Brain pericyte (primary cell): ENCODE measurements at places on chromosomes 6 and 20.
A peak's percentile ranks its signal among the peaks of the same experiment; 100 is the strongest.

- DNase-seq: no peak
Measured at GRCh38 chr20:50328222-50328979, 137.8 kb downstream of the CEBPB start.

DNA sequence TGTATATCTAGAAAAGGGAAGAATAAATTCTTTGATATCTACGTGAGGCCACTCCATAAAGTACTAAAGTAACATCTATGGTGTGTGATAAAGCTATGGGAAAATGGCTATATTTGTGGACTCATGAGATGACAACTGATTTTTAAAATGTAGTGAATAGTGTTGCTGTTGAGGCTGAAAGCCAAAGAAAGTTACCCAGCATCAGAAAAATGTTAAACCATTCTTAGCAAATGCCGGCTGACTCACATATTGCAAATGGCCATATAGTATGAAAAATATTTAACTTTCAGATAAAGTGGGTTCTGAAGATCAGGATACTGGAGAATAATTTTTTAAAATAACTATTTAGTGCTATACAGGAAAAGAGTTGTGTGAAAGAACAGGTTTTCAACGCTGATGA, 129.9 kb upstream of the GRIK2 start:
- DNase-seq: no peak

GRCh38 chr6:3247255-3248146, 11.2 kb upstream of the PSMG4 start:
- peak; percentile 57 for DNase-seq

GRCh38 chr20:4234128-4234527, 218.8 kb upstream of the RNF24 start:
- DNase-seq: no peak

DNA sequence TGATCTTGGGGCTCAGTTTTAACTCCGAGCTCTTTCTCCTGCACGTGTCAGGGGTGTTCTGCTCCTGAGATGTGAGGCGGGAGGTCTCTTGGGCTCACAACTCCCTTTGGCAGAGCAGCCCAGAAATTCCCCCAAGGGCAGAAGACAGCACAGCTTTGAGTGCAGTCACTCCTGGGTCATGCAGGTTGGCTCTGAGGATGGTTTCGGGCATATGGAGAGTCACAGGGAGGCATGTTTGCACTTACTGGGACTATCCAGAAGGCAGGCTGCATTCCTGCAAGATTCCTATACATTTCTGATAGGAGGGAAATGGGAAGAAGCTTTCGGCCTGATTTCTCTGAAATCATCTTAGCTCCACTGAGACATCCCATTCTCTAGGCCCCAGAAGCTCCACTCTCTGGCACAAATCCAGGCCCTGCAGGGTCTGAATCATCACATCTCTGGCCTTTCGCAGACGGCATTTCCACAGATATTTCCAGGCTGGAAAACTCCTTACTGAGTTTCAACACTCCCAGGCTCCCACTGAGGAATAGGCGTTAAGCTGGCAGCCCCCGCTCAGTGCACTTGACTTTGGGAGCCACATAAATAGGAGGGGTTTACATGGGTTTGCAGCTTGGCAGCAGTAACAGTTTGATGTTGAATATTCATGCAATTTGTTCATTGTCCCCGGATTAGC, 39.7 kb downstream of the AGPAT4 start:
- DNase-seq: peak; percentile 62

GRCh38 chr6:157144859-157145568, 178.3 kb downstream of the TMEM242 start:
- DNase-seq: no peak

DNA sequence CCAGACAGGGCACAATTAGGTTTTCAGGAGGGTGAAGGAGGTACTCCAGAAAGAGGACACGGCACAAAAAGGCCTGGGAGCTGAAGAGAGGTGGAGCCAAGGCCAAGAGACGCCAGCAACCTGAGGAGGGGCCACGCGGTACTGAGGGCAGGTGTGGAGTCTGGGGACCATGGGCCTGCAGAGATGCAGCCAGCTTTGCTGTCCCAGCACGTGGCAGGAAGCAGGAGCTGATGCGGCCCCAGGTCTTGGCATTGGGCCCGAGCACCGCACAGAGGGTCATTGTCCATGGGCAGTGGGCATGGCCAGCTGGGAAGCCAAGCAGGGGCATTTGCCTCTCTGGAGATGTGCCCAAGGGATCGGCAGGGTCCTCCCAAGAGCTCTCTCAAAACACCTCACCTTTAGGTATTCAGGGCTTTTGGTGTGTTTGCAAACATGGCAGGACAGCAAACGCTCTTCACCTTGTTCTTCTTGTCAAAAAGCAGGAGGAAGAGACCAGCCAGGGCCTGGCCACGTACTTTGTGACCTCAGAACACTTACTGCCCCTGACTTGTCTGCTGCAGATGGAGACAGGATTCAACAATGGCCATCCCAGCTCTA, 1.4 kb upstream of the BPIFB1 start:
- DNase-seq: no peak

GRCh38 chr20:44488551-44488950, 12.9 kb downstream of the TTPAL start:
- DNase-seq: no peak

DNA sequence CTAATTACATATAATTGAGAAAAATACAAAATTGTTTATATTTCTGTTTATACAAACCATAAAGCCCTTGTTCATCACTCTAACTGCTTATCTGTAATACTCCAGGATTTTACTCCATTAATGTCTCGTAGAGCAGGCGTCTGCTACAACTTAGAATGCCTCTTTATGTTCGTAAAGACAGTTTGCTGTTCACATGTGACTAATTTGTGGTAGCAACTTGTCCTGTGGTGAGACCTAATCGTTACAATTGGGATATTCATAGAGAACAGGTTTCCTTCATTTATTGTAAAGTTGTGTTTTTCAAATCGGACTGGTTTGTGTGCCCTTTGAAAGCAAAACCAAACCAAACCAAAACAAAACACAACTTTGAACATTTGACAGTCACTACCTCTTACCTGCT, 149.7 kb downstream of the ASCC3 start:
- no peak for DNase-seq

- DNase-seq: no peak
Measured at GRCh38 chr6:150627585-150628025, 27.9 kb downstream of the PLEKHG1 start.

DNA sequence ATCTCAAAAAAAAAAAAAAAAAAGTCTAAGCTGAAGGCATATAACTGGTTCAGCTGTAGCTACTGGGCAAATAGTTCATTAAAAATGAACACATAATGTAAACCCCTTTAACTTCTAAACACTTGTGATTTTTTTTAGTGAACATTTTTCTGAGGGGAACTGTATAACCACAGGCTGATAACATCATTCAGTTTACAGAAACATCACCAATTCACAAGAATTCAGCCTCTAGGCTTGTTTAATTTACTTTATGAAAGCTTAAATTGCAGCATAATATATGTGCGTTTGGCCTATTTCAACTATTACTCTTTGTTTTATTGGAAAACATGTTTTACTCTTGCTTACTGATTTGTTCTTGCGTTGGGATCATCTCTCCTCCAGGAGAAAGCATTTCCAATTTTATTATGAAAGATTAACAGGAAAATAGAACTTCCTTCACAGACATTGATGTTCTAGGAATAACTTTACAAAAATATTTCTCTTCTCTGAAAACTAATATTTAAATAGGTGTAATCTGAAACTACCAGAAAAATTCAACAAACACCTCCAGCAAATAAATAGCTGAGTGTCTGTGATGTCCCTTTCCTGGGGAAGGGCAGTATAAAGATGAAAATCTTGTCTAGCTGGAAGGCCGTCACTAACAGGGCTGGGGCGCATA, 284.5 kb downstream of the UST start:
- no peak for DNase-seq

- DNase-seq: no peak
Measured at GRCh38 chr20:32651537-32651936, 22.2 kb downstream of the C20orf203 start.

- no peak for DNase-seq
Measured at GRCh38 chr20:64080013-64080812, at the start of gene OPRL1. TSS of gene OPRL1 (plus strand) at chr20:64080082. CDS start at chr20:64092721, 12,639 bp downstream.

- DNase-seq: no peak
Measured at GRCh38 chr6:25578538-25578937, 73.5 kb upstream of the SCGN start.

- DNase-seq: no peak
Measured at GRCh38 chr20:19397666-19398065, 185.2 kb downstream of the SLC24A3 start.

- no peak for DNase-seq
Measured at GRCh38 chr20:41848180-41848579, 230.0 kb upstream of the CHD6 start.

GRCh38 chr20:63898882-63899558, 4.1 kb downstream of the DNAJC5 start:
- DNase-seq: no peak

- DNase-seq: no peak
Measured at GRCh38 chr20:44609006-44609515, 26.7 kb downstream of the PKIG start.
